ENCODE measurements at places on chromosomes 7 and 10.

DNA sequence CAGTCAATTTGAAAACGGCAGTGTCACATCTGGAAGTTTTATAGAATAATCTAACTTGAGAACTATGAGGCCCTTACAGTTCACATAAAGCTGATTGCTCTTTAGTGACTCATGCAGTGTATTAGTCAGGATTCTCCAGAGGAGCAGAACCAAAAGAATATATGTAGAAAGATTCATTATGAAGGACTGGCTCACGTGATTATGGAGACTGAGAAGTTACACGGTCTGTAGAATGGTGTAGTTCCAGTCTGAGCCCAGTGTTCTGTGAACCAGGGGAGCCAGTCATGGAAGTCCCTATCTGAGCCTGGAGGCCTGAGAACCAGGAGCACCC lies 21.5 kb downstream of the RBM33 start:
- no peak for DNase-seq

GRCh38 chr10:78907551-78908211 lies 161.1 kb upstream of the ZMIZ1 start:
- DNase-seq: no peak

DNA sequence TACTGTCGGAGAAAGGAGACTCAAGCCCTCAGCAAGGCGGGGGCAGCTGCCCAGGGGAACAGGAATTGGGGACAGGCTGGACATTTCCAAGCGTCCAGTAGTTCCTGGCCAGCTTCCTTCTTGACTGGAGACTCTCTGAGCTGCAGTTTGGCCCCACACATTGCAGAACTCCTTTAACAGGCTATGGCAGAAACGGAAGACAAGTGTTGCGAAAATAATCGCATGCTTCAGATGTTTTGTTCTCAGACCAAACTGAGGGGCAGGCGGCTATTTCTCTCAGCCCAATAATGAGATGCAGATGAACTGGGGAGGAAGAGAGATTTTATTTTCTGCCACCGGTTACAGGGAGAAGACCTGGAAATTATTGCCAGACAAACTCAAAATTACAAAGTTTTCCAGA lies 88.0 kb upstream of the PFKP start:
- DNase-seq: no peak

DNA sequence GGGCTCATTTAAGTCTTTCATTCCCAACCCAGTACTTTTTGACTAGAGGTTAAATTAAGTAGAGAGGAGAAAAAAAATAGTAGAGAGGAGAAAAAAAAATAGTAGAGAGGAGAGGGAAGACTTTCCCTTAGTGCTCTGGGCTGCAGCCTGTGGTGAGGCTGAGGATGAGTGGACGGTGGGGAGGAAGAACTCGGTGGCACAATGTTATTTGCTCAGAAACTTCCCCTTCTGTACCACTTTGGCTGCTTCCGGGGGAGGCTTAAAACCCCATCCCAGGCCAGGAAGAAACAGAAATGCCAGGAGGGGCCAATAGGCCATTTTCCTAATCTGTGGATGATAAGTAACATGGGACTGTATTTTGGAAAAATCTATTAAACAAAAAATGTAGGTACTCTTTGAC lies 14.6 kb upstream of the MLXIPL start:
- DNase-seq: no peak

- no peak for DNase-seq
Measured at GRCh38 chr10:87740254-87740655, 77.8 kb downstream of the ATAD1 start.

GRCh38 chr7:13265271-13265670 lies 577.8 kb downstream of the ARL4A start:
- no peak for DNase-seq

- DNase-seq: no peak
Measured at GRCh38 chr10:13949844-13950542, 363.2 kb downstream of the PRPF18 start.

DNA sequence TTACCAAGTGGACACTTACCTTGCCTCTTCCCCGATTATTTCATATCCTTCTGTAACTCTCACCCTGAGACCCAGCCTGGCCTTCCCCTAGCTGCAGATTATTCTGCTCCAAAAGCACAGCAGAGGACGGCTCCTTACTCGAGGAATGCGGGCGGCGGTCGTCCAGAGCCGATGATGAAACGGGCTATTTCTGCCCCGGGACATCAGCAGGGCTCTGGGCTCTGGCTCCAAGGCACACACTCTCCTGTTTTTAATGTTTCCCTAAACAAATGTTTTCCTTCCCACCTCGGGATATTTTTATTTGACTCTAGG lies 343 bp upstream of the C10orf71 start:
- DNase-seq: no peak

- DNase-seq: no peak
Measured at GRCh38 chr7:143902332-143902899, 440 bp upstream of the TCAF1 start.

- no peak for DNase-seq
Measured at GRCh38 chr7:119724041-119724792, 548.8 kb upstream of the KCND2 start.

- DNase-seq: no peak
Measured at GRCh38 chr10:27660711-27661110, 84.9 kb downstream of the MKX start.

GRCh38 chr10:112826018-112826697 lies 123.9 kb upstream of the TCF7L2 start:
- DNase-seq: no peak

DNA sequence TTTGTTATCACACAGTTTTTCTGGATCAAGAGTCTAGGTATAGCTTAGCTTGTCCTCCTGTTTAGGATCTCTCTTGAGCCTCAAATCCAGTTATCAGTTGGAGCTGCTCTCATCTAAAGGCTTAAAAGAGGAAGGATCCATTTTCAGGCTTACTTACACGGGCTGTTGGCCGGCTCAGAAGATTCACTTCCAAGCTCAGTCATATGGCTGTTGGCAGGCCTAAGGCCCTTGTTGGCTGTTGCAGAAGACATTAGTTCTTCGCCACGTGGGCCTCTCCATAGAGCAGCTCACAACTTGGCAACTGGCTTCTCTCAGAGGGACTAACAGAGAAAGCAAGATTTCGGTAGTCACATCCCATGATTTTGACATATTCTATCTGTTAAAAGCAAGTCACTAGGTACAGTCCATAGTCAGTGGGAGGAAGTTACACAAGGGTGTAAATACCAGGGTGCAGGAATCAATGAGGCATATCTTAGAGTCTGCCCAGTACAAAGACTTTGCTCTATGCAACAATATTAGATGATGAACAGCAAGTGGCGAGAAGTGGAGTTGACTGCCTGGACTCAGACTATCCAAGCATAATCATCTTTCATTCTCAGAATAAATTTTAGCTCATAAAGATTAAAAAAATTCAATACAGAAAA lies 280.1 kb upstream of the MBL2 start:
- no peak for DNase-seq

DNA sequence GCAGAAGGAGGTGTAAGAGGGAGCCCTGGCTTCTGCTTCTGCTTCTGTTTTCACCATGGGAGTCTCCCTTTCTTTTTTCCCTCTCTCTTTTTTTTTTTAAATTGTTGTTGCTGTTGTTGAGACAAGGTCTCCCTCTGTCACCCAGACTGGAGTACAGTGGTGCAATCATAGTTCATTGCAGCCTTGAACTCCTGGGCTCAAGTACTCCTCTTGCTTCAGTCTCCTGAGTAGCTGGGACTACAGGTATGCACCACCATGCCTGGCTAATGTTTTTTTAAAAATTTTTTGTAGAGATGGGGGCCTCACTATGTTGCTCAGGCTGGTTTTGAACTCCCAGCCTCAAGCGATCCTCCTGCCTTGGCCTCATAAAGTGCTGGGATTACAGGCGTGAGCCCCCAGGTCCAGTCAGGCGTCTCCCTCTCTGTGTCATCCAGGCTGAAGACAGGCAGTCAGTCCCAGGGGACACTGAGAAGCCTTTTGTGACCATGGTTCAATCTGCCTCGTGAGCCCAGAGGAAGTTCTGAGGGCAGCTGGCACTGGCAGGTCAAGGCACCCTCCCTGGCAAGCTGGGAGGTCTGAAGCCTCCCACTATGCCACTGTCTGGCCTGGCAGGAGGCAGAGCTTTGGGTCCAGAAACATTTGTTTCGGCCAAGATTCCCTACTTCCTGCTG lies 33.6 kb upstream of the NPFFR1 start:
- DNase-seq: no peak

- DNase-seq: no peak
Measured at GRCh38 chr7:2524808-2525657, 5.5 kb downstream of the LFNG start.

- DNase-seq: no peak
Measured at GRCh38 chr10:44899450-44900080, 11.6 kb upstream of the TMEM72 start.

DNA sequence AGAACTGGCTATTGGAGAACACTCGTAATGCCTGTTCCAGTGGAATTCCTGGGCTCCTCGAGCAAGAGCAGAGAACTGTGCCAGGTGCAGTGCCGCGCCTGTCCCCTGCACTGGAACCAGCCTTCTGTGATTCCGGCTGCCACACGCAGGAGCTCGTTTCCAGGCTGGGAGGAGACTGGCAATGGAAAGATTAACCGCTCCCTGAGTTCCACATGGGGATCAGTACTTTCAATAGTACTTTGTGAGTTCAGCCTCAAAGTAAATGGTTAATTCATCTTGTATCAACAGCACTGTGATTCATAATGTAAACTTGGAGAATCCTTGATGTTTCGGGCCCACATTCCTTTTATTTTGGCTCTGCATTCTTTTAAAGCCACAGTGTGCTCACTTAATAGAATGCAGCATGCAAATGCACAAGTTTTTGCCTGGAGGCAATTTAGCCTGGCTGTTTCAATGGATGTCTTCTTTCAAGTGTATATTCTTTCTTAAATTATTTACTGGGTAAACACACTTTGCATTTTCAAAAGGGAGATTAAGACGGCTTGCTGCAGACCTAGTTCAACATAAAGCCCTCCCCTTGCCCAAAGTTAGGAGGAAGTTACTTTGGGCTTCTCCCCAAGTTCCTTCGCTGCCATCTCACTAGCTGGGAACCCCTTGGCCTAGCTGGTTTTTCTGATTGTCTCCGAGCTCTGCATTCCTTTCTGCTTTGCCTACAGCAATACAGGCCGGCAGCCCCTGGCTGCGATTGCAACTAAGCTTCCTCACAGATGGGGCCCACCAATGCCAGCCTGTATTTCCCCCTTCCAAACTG lies 138.1 kb upstream of the TCF7L2 start:
- no peak for DNase-seq

DNA sequence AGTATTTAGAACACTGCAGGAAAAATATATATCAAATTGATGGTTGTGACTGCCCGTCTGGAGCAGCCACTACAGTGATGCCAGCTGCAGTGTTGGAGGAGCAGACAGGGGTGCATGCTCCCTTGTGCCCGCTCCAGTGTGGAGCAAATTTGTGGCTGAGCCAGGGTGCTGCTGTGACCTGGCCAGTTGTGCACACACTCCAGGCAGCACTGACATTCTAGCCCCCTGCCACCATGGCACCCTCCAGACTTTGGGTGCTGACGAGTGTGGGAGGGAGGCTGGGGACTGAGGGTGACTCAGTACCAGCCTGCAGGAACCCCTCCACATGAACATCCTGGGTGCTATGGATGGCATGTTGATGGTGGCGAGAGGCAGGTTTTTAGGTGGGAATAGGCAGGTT lies 160.0 kb upstream of the PCDH15 start:
- no peak for DNase-seq

- no peak for DNase-seq
Measured at GRCh38 chr7:73342645-73343044, 14.7 kb downstream of the FKBP6 start.

- DNase-seq: no peak
Measured at GRCh38 chr7:157874208-157874816, 537.5 kb downstream of the DNAJB6 start.

DNA sequence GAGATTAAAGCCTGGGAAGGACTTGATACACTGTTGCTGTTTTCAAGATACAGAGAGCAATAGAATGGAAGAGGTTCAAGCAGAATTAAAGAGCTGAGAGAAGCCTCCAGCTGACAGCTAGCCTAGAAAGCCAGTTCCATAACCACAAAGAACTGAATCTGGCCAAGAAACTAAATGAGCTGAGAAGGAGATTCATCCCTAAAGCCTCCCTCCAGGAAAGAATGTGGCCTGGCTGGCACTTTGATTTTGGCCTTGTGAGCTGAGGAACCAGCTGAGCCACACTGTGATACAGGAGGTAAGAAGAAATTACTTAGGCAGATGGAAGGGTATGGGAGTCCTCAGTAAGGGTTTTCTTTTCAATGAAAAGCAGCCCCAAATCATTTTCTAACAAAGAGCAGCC lies 324.1 kb downstream of the PHF14 start:
- DNase-seq: no peak

DNA sequence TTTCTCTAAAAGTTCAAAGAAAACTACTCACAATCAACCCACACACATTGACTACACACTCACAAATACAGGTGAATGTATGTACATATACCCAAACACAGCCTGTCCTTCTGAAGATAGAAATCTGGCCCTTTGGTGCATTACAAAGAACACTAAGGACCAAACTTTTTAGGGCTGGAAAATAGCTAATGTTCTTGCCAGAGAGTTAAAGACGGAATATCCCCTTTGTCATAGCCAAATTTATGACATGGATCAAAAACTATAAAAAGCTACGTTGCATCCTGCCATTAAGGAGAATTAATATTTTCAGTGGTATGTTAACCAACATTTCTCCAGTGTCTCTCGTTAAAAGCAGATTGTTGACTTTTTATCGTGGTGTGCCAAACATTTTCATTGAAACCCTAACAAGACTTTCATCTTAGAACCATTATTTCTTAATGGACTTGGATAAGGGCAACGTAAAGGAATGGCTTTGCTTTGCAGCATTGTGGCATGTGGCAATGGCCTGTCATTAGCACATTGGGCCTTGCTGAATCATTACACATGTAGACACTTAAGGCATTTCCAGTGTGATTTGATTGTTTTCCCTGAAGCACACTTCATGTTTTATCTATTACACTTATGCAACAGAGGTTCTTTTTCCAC lies 150.9 kb upstream of the MEOX2 start:
- no peak for DNase-seq

DNA sequence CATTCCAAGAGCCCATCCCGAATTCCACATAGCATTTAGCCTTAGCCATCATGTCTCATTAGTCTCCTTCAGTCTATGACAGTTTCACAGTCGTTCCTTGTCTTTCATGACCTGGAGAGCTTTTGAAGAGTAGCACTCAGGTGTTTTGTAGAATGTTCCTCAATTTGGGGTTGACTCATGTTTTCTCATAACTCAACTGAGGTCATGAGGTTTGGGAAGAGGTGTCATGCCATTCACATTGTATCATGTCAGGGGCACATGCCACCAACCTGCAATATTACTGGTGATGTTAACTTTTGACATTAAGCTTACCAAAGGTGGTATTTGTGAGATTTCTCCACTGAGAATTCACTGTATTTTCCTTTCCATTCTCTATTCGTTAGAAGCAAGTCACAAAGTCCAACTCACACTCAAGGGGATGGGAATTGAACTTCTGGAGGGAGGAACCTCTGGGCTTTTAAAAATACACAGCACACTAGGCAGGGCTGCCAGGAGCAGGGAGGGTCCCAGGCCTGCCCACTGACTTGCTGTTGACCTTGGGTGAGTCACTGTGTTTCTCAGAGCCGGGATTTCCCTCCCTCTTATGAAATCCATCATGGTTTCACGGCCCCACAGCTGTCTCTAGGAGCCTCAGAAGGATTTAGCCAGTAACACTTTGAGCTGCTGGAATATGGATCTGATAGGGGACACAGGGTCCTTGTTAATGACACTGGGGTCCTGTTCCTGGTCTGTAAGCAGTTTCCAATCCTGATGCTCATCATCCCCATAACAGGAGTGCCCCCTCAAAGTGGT lies 74.4 kb upstream of the TCF7L2 start:
- DNase-seq: no peak

- no peak for DNase-seq
Measured at GRCh38 chr7:55957190-55957589, 5.5 kb downstream of the MRPS17 start.

Data from stimulated activated CD8-positive, alpha-beta memory T cell treated with anti-CD3 and anti-CD28 coated beads, Interleukin-7, amount 100 ng/mL, for 1 hour (primary cell).